ENCODE measurements at places on chromosomes 6 and 20. TPM values are rescaled to one million over a fixed set of nuclear protein-coding genes. Genes with fewer than 3 reads are reported as not detected.

Gene SLC32A1
- total RNA-seq = not detected

Gene SNAP91
- 0.17 TPM for total RNA-seq

Gene RBPJL
- not detected for total RNA-seq

Gene CYP24A1
- not detected for total RNA-seq

Gene CGAS
- 5.0 TPM for total RNA-seq

Gene BCLAF1
- total RNA-seq = 82.6 TPM

Gene ANKRD66
- total RNA-seq = not detected

Gene PPP1R14C
- total RNA-seq = 0.17 TPM

Gene CGA
- not detected for total RNA-seq

Gene BACH2
- 1.5 TPM for total RNA-seq

Gene PAK5
- total RNA-seq = not detected

Gene MAD2L1BP
- 19.2 TPM for total RNA-seq

Gene BMP5
- total RNA-seq = 1.0 TPM

Gene C6orf52
- total RNA-seq = 0.26 TPM

Gene DEFB114
- total RNA-seq = not detected

Gene PSORS1C1
- 0.66 TPM for total RNA-seq

Gene RRAGD
- 1.8 TPM for total RNA-seq

Gene GGTLC1
- total RNA-seq = not detected

Gene NNAT
- total RNA-seq = 0.83 TPM

Gene TNFRSF6B
- total RNA-seq = 6.7 TPM

Gene PRSS16
- total RNA-seq = not detected

Gene TBC1D7
- 19.3 TPM for total RNA-seq

Gene BPIFB6
- total RNA-seq = not detected

Gene MICB
- 17.2 TPM for total RNA-seq

Gene SYCP2L
- under 0.01 TPM for total RNA-seq

Gene MEP1A
- total RNA-seq = not detected

Gene GLP1R
- total RNA-seq = not detected

Gene HLA-DRA
- 0.17 TPM for total RNA-seq

Gene ARMH2
- not detected for total RNA-seq

Gene REM1
- total RNA-seq = not detected

Gene GJA10
- not detected for total RNA-seq

Gene SEMG2
- total RNA-seq = not detected

Gene SRMS
- total RNA-seq = not detected

Gene MLN
- not detected for total RNA-seq

Gene SEMG1
- not detected for total RNA-seq

Gene B3GAT2
- total RNA-seq = not detected

Gene NKX2-2
- not detected for total RNA-seq
